ENCODE measurements at places on chromosomes 5 and 9.

GRCh38 chr9:24765025-24765756 lies 219.5 kb upstream of the IZUMO3 start:
- DNase-seq, result no peak

DNA sequence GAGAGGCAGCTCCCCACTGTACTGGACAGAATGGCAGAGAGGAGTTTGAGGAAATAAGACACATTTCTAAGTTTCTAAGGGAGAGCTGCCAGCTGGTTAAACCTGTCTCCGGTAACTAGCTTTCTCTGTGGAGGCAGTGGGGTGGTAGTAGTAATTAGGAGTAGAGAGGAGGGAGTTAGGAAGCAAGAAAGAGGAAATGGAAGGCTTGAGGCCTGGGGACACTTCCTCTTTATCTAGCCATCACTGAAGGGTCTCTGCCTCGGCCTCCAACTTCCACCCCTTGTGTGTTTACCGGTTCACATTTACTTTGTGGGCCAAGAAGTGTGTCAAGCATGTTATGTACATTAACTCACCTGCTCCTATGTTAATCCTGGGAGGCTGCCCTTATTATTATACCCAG lies 462.2 kb upstream of the DMAC1 start:
- DNase-seq, result no peak

DNA sequence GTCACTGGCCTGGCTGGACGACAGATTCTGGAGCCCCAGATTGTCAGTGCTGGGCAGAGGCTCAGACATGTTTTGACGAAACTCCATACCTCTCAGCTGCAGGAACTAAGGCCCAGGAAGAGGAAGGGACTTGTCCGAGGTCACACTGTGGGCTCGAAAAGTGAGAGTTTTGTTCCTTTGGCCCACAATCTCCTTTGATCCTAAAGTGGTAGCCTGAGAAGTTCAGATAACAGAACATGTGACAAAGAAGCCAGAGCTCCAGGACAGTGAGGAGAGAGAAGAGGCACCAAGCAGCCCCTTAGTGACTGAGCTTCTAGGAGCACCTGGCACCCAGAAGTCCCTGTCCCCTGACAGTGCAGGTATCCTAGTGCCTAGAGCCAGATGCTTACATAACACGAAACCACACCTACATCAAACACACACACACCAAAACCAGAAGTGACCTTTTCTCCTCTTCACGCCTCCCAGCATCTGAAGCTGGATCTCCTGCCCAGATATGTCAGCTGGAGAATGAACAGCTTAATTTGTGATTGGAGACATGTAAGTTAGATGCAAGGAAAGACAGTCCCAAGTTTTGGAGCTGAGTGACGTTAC lies 88.9 kb downstream of the ADRB2 start:
- DNase-seq, result no peak

DNA sequence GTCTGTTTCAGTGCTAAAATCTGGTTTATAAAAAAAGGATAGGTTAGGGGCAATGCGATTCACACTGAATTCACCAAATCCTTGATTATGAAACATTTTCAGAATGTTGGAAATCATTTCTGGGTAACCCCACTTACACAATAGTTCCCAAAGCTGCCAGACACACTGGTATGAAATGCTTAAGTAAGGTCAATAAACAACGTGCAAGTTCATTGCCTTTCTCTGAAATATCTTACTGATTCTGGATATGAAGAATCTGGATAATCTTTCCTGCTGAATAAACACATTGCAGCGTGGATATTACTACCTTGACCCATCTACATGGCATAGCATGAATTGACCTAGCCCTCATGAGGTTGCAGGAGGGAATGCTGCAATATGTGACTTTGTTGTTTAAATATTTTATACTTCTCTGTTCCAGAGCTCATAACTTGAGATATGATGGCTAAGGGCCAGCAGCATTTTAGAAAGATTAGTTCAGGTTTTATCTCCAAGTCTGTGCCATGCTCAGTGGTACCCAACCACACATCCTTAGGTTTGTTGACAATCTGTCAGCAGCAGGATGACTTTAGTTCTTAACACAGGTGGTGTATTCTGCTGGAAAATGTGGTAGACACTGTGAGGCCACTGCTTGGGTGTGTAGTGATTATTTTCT lies 121.0 kb downstream of the NREP start:
- DNase-seq, result no peak

- DNase-seq, result no peak
These were observed 6.1 kb upstream of the C5orf58 start for GRCh38 chr5:170226661-170227060.
